ENCODE measurements at places on chromosomes 5 and 9. TPM values are rescaled to one million over a fixed set of nuclear protein-coding genes. Genes with fewer than 3 reads are reported as not detected.

DNA sequence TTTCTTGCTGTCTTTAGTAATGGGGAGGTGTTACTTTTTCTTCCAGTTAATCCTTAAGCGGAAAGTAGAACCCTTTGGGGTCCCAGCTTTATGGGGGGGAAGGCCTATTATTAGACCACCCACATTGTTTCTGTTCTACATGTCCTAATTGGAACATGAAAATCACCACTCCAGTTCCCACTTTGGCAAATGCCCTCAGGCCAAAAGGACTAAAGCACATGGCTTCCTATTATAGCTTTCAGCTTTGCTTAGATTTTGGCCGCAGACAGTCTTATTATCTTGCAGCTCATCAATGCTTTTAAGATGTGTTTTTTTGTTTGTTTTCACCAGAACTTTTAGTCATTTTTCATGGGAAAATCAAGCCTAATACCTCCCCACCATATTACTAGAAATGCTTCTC, 296.8 kb upstream of the ANKH start:
- H3K4me1 ChIP-seq, result no peaks in the 10 kb centered on the region
- H3K27ac ChIP-seq, result no peak overlapping the region
- H3K36me3 ChIP-seq, result peaks cover 4% of the 10 kb centered on the region
- DNase-seq, result no peak
- no peak overlapping the region for H3K4me3 ChIP-seq

SPATA9 gene
- total RNA-seq, result not detected

GRCh38 chr9:110143950-110144545, 63.9 kb downstream of the C9orf152 start:
- no peaks in the 10 kb centered on the region for H3K36me3 ChIP-seq
- H3K4me3 ChIP-seq, result no peak overlapping the region
- H3K4me1 ChIP-seq, result peaks cover 22% of the 10 kb centered on the region
- no peak for DNase-seq

ST8SIA4 gene
- 24.3 TPM for total RNA-seq

FAM163B gene
- total RNA-seq, result not detected

PCDHGA12 gene
- 0.22 TPM for total RNA-seq

MARCHF3 gene
- total RNA-seq, result 12.7 TPM

DNA sequence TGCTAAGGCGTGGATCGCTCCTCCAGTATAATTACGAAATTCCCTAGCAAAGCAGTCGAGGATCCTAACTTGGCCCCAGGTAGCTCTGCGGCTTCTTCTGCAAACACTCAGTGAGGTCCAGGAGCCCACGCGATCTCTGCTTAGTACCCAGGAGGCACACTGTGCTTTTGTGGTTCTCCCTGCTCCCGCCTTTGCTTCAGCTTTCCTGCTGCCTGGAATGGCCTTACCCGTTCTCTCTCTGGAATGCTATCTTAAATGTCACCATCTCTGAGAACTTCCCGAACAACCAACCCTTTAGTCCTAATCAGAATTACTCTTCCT, 639 bp downstream of the INVS start:
- DNase-seq, result no peak
- no peaks in the 10 kb centered on the region for H3K36me3 ChIP-seq
- no peaks in the 10 kb centered on the region for H3K27me3 ChIP-seq
- peaks cover 53% of the 10 kb centered on the region for H3K4me1 ChIP-seq
- peak overlapping the region; percentile 100 for H3K4me3 ChIP-seq
- H3K27ac ChIP-seq, result peak overlapping the region; percentile 97

DNA sequence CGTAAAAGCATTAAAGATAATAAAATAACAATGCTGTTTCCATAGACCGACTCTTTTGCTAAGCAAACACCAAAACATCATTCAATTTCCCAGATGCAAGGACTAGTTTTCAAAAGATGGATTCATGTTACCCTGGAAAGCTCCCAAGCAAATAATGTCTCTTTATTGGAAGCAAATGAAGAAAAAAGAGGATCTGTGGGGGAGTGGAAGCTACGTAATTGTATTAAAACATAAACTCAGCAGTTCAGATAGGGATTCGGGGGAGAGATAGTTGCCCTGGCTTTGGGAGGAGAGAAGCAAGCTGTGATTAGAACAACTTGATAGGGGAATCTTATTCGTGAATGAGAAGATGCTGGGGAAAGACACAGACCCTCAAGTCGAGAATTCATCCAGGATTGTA, 491.0 kb upstream of the CLINT1 start:
- H3K4me1 ChIP-seq, result no peaks in the 10 kb centered on the region
- no peak overlapping the region for H3K27ac ChIP-seq
- DNase-seq, result no peak
- peaks cover 3% of the 10 kb centered on the region for H3K27me3 ChIP-seq

SCGB3A2 gene
- not detected for total RNA-seq

GRCh38 chr5:115452536-115453235, 91.9 kb downstream of the FEM1C start:
- no peak for DNase-seq
- H3K27ac ChIP-seq, result no peak overlapping the region
- H3K4me1 ChIP-seq, result no peaks in the 10 kb centered on the region
- H3K4me3 ChIP-seq, result no peak overlapping the region

DNA sequence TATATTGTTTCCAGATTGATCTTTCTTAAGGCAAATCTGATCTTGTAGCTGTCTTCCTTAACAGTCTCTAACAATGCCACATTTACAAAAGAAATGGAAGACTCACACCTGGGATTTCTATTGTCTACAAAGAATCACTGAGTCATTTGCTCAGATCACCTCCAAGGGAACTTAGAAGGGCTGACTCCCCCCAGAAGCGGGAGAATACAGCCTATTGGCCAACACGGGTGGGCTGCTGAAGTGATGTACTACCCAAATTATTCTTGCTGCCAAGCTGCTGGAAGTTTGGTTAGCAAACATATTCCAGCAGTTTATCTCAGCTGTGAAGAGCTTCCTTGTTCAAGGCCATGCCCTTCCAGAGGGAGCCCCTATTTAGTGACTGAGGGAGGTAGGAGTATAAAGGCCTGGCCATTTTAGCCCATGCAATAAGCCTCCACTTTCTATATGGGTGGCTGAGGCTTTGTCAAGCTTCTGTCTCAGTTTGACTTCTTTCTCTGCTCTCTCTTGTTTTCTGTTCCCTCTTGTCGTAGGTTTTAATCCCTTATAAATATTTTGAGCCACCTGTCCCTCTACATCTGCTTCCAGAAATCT, 379.4 kb downstream of the PRR16 start:
- DNase-seq, result no peak
- no peak overlapping the region for H3K27ac ChIP-seq

GRCh38 chr5:56273376-56273955, 40.3 kb upstream of the ANKRD55 start:
- H3K36me3 ChIP-seq, result no peaks in the 10 kb centered on the region
- H3K4me1 ChIP-seq, result peaks cover 20% of the 10 kb centered on the region
- no peak overlapping the region for H3K4me3 ChIP-seq
- no peak for DNase-seq
- H3K27ac ChIP-seq, result no peak overlapping the region

GRCh38 chr9:132381966-132382541, 24.6 kb downstream of the TTF1 start:
- DNase-seq, result no peak
- peaks cover 4% of the 10 kb centered on the region for H3K36me3 ChIP-seq
- H3K4me3 ChIP-seq, result no peak overlapping the region
- no peaks in the 10 kb centered on the region for H3K27me3 ChIP-seq

GRCh38 chr5:175867587-175868347, 3.6 kb upstream of the CPLX2 start:
- peaks cover 26% of the 10 kb centered on the region for H3K27me3 ChIP-seq
- H3K4me3 ChIP-seq, result no peak overlapping the region
- peaks cover 2% of the 10 kb centered on the region for H3K4me1 ChIP-seq
- peaks cover 4% of the 10 kb centered on the region for H3K36me3 ChIP-seq
- no peak for DNase-seq

- H3K27me3 ChIP-seq, result no peaks in the 10 kb centered on the region
- H3K4me3 ChIP-seq, result no peak overlapping the region
- DNase-seq, result no peak
- H3K27ac ChIP-seq, result no peak overlapping the region
- H3K4me1 ChIP-seq, result no peaks in the 10 kb centered on the region
Observed at GRCh38 chr5:11622785-11623184, 281.5 kb downstream of the CTNND2 start.

DNA sequence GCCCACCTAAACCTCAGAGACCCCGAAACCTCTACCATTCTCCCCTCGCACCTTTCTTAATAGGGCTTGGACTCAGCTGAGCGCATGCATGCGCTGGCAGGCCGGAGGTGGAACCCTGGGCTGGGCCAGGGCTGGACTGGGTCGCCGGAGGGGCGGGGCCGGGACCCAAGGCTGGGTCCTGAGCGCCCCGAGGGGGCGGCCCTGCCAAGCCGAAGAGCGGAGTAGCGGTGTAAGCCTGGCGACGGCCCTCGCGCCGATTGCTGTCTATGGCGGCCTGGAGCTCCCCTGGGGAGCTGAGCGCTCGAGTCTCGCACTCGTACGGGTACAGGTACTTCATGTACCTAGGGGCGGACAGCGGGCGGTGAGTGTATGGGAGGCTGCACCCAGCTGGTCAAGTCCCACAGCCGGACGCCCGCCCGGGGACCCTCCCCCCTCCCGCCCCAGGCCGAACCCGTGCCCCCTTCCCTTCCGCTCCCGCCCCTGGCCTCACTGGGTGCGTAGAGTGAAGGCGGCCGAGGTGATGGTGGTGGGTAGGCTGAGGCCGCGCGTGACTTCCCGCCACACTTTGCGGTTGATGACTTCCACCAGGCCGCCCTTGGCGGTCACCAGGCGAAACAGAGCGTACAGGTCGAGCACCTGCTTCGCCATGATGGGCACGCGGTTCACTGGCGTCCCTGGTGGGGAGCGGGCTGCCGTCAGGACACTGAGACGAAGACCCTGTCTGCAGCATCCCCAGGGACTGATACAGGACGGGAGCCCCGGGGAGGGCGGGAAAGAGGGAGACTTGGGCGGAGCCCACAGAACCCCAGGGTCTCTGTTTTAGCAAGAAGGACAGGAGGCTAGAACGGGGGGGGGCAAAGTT, 3.3 kb upstream of the DCTN3 start:
- peaks cover 5% of the 10 kb centered on the region for H3K36me3 ChIP-seq
- no peak for DNase-seq
- no peak overlapping the region for H3K27ac ChIP-seq
- peak overlapping the region; percentile 68 for H3K4me3 ChIP-seq
- H3K27me3 ChIP-seq, result peaks cover 48% of the 10 kb centered on the region

DNA sequence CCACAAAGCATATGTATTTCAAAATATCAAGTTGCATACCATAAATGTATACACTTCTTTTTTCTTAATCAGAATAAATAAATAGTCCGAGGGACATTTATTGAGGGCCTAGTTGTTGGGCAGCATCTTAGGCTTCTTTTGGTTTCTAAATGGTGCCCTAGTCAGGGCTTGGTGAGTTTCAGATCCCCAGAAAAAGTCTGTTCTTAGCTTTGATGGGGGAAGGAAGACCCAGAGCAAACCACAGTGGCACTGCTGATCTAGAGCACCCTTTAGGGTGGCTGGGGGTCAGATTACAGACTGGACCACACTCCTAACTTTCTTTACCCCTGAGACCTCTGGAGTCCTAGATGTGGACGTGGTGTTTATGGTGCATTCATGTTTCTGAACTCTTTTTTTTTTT, 97.8 kb downstream of the C9orf152 start:
- H3K4me1 ChIP-seq, result no peaks in the 10 kb centered on the region
- no peak overlapping the region for H3K4me3 ChIP-seq
- no peaks in the 10 kb centered on the region for H3K36me3 ChIP-seq
- no peak for DNase-seq
- no peak overlapping the region for H3K27ac ChIP-seq

DNA sequence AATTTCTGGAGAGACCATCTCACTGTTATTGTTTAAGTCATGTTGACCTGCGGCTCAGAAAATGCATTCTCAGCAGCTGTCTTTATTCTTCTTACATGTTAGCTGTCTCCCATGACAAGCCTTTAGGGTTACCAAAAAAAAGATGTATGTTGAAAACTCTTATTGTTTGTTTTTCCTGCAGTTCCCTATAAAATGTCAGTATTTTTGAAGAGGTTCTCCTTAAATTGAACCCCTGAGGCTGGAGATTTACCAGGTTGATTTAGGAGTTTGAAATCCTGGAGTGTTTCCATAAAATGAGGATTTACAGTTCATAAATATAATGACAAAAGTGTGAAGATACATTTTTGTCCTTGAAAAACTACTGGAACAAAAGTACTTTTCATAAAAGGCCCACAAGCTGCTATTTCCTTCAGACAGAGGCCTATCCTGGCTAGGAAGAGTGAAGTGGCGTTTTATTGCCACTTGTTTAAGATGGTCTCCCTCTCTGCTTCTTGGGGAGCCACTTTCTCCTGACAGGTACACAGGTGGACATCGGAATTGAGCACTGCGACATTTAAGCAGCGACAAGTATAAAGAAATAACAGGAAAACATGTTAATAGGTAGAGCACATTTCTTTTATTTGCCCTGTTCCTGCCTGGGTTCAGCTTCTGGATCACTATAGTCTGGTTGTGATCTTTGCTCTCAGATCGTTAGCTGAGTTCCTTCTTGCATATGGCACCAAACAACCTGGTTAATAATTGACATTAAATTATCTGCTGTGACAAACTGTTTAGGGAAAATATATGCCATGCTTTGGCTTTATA, 344.8 kb upstream of the RPS23 start:
- H3K4me3 ChIP-seq, result no peak overlapping the region
- H3K36me3 ChIP-seq, result no peaks in the 10 kb centered on the region
- no peak overlapping the region for H3K27ac ChIP-seq
- no peak for DNase-seq

- H3K4me1 ChIP-seq, result peaks cover 2% of the 10 kb centered on the region
- no peak overlapping the region for H3K27ac ChIP-seq
- no peaks in the 10 kb centered on the region for H3K27me3 ChIP-seq
- no peaks in the 10 kb centered on the region for H3K36me3 ChIP-seq
- DNase-seq, result no peak
Observed at GRCh38 chr5:60230456-60230855, 336.9 kb upstream of the PDE4D start.

GRCh38 chr9:24939109-24939850, 393.6 kb upstream of the IZUMO3 start:
- no peaks in the 10 kb centered on the region for H3K27me3 ChIP-seq
- H3K4me1 ChIP-seq, result no peaks in the 10 kb centered on the region
- H3K4me3 ChIP-seq, result no peak overlapping the region
- no peaks in the 10 kb centered on the region for H3K36me3 ChIP-seq

- H3K4me3 ChIP-seq, result no peak overlapping the region
- H3K4me1 ChIP-seq, result no peaks in the 10 kb centered on the region
- peaks cover 14% of the 10 kb centered on the region for H3K27me3 ChIP-seq
- no peak for DNase-seq
Observed at GRCh38 chr9:1335174-1335573, 285.0 kb downstream of the DMRT2 start.

GRCh38 chr9:130473566-130473965, 28.8 kb downstream of the ASS1 start:
- H3K4me3 ChIP-seq, result no peak overlapping the region
- H3K36me3 ChIP-seq, result no peaks in the 10 kb centered on the region
- DNase-seq, result no peak
- peaks cover 44% of the 10 kb centered on the region for H3K27me3 ChIP-seq
- peaks cover 2% of the 10 kb centered on the region for H3K4me1 ChIP-seq
- H3K27ac ChIP-seq, result no peak overlapping the region
